NCI-H187 (cell line): ENCODE measurements at places on chromosomes 11 and 22.

DNA sequence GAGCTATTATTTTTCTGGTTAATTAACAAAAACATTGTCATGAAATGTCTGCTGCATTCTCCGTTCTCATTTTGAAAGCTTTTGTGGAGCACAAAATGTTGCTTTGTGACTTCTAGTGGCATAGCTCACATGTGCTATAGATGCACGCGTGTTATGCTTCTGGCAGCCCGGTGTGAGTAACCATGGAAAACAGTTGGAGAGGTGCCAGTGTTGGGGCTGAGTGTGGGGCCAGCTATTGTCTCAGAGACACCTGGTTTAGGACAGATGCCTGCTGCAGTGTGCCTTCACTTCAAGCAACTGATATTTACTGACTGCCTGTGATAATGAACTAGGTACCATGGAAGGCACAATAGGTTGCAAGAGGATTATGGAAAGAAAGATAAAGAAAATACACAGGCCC, 760.6 kb downstream of the NTM start:
- DNase-seq: peak; percentile 68

- peak; percentile 60 for DNase-seq
Measured at GRCh38 chr11:104995001-104995408, 26.6 kb upstream of the CASP4 start.

- DNase-seq: no peak
Measured at GRCh38 chr11:72838691-72839305, 24.6 kb downstream of the ATG16L2 start.

DNA sequence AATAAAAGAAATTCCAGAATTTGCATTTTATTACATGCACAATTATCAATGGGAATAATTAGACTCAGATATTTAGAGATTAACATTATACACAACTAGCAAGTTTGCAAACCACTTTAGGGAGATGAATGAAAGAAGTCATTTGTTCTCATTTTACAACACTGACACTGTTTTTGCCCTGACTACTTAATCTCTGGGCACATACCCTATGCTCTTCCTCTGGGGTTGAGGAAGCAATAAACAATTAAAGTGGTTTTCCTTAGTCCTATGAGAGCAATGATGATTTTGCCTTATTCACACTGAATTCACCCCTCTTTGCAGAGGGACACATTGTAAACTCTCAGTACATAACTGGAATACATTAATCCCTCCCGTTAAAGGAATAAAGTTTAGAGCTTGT, 72.7 kb downstream of the TRPC6 start:
- no peak for DNase-seq

DNA sequence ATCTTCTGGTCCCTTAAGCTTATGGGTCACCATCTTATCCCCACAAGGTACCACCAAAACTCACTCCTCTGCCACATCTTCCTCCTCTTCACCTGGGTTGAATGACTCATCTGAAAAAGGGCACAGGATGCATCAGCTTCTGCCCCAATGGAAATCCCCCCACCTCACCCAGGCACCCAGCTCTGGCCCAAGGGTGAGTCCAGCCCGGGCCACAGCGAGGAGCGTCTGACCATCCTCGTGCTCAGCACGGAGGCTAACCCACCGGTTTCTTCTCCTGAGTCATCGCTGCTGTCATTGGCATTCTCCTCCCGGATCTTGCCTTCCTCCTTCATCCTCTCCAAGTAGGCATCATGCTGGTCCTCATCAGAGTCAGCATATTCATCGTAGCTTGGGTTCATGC, 5.3 kb upstream of the TNKS1BP1 start:
- DNase-seq: no peak
